T-helper 17 cell (primary cell): ENCODE measurements at places on chromosomes 12 and 14.

DNA sequence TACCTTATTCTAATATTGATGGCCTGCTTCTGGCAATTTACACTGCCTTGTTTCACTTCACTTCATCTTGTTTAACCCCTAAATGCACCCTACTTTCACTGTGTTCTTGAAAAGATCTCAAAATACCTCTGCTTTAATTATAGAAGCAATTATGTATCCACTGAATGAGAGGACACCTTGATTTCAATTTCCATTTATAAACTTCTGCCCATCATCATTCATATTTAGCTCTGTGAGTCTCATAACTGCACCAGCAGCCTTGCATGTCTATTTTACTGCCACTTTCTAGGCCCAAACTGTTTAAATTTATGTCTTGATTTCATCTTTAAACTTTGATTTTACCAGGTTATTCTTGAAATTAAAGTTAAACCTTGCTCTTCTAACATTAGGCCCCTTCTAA, 7.1 kb upstream of the DNAAF2 start:
- no peak for DNase-seq

DNA sequence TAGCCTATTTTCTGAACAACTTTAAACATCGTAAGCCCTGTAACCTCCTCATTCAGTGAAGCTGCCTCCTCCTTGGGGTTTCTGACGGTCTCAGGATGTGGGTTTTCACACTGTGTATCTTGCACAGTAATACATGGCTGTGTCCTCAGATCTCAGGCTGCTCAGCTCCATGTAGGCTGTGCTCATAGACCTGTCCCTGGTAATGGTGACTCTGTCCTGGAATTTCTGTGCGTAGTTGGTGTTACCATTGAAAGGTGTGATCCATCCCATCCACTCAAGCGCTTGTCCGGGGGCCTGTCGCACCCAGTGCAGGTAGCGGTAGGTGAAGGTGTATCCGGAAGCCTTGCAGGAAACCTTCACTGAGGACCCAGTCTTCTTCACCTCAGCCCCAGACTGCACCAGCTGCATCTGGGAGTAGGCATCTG, 980.5 kb downstream of the TMEM121 start:
- no peak for DNase-seq

- DNase-seq, result no peak
These were observed 153.1 kb downstream of the TMEM117 start for GRCh38 chr12:43988838-43989560.

DNA sequence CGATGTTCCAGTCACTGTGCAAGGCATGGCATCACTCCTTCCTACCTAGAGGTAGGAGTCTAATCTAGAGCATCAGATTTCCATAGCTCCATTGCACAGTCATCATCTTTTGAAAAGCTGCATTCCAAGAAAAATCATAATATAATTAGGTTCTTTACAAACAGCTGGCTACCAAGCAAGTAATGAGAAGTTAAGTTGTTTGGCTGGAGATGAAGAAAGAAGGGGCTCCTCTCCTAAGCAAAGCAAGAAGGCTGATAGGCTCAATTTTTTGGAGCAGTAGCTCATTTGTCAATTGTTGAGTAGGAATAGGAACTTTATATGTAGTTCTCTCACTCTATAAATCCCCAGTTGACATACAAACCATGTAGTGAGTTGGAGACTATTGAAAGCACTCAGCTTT, 8.3 kb downstream of the FOXJ2 start:
- DNase-seq, result no peak

GRCh38 chr12:24615967-24616411, 332.9 kb downstream of the BCAT1 start:
- DNase-seq, result no peak

DNA sequence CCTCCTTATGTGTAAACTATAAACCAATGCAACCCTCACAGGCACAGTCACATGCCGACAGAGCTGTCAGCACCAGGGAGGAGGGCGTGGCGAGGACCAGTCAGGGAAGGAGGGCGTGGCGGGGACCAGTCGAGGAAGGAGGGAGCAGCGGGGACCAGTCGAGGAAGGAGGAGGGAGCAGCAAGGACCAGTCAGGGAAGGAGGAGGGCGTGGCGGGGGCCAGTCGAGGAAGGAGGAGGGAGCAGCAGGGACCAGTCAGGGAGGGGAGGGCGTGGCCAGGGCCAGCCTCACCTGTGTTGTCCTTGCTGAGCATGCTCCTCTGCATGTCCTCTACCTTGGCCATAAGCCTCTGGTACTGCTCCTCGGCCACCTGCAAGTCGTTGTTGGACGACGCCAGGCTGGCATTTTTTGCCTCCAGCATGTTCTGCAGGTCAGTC, 24.2 kb downstream of the GOLGA3 start:
- DNase-seq, result no peak

DNA sequence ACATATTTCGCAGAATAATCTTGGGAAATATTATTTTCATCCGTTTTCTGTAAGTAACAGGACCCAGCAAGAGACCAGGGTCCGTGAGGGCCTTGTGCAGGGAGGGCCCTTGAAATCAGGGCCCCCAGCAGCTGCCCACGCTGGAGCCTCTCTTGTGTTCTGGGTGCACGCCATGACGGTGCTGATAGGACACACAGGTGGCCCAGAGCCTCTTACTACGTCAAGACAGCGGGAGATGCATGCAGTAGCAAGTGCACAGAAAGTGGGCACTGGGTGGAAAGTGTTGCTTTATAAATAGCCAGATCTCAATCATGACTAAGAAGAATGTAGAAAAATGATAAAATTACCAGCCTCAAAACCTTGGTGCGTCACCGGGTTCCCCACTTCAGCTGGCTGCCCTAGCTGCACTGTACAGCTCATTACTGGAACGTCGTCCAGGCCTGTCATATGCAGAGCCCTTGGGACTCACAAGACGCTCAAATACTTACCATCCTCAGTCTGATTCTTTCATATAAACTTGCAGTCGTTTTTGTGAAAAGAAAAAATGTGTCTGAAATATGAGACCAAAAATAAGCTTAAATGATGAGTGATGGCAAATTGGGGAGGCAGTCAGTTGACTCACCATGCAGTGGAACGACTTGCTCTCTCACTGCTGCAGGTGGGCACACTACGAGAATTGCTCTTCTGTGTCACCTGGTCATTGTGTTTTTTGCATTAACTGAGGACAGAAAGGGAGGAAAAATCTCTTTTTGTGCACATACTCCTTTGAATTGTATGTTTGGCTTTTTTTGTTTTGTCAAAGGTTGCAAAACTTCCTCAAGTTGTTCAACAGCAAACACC, 68.2 kb downstream of the DDX51 start:
- DNase-seq, result no peak

DNA sequence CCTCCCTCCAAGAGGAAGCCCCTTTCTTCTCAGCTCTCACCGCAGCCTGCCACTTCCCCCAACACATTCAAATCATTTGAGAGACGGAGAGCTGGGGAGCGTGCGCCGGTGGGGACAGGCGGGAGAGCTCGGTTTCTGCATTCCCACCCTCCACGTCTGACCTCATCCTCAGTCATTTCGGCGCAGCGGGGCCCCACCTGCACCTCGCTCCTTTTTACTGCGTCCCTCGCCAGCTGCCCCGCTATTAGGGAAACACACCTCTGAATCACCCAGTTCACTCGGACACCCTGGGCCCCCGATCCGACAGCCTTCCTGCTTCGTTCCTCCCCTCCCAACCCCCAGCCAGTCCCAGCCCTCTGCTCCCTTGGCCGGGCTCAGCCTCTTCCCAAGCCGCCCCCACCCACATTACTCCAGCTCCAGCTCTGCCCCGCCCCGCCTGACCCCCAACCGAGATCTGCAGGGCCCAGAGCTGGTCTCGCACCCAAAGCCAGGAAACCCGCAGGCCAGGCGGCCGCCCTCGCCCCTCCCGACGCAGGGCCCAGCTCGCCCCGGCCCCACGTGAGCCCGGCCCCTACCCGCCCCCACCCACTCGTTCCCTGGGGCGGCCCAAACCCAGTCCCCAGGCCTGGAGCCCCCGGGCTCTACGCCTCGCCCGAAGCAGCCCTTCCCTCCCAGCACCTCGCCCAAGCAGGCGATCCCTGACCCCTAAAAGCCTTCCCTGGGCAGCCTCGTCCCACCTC, 783 bp downstream of the CORO1C start:
- peak; percentile 19 for DNase-seq

DNA sequence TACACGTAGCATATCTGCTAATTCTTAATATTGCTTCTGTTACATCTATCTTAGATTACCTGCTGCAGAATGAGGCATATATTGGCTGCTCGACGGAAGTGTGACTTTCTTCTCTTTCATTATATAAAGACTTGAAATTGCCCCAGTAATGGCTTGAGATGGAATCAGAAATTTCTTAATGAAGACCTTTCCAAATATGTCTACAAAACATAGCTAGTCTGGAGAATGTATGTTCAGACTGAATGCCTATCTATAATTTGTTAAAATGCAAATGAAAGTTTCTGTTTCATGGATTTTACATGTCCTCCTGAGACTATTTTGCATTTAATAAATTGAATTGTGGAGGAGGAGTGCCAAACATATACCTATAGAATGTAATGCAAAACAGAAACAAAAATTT, at the start of gene TAS2R10:
TAS2R10 (minus strand) TSS at position 101 of the 400 bp plus-strand sequence; CDS start at position 12, 89 bp downstream.
- DNase-seq, result no peak

- no peak for DNase-seq
These were observed 121.5 kb downstream of the RBM19 start for GRCh38 chr12:113844495-113845210.

GRCh38 chr12:386651-387050, 2.5 kb downstream of the KDM5A start:
- no peak for DNase-seq

DNA sequence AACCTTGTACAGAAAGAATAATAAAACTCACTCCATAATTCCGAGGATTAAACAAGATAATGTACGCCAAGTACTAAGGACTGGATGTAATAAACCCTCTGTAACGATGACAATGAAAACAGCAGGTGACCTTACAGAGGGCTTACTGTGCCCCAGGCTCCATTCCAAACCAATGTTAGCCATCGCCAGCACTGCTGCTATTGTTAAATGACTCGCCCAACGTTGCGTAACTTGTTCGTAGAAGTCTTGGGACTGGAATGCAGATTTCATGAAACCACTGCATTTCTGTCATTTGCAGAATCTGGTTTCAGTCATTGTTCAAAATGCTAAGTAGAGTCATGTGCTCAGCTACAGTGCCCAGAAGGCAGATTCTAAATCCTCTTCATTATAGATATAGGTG, 728 bp upstream of the STON2 start:
- DNase-seq, result no peak

- no peak for DNase-seq
These were observed 838 bp downstream of the LRIG3 start for GRCh38 chr12:58919231-58920101.

DNA sequence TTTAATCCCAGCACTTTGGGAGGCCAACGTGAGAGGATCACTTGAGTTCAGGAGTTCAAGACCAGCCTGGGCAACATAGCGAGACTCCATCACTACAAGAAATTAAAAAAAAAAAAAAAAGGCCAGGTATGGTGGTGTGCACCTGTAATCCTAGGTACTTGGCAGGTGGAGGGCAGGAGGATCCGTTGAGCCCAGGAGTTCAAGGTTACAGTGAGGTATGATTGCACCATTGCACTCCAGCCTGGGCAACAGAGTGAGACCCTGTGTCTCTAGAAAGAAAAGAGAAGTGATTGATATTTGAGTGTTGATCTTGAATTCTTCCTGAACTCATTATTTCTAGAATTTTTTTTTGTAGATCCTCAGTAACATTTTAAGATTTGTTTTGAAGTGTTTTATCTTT, 59.4 kb downstream of the ADIPOR2 start:
- no peak for DNase-seq

DNA sequence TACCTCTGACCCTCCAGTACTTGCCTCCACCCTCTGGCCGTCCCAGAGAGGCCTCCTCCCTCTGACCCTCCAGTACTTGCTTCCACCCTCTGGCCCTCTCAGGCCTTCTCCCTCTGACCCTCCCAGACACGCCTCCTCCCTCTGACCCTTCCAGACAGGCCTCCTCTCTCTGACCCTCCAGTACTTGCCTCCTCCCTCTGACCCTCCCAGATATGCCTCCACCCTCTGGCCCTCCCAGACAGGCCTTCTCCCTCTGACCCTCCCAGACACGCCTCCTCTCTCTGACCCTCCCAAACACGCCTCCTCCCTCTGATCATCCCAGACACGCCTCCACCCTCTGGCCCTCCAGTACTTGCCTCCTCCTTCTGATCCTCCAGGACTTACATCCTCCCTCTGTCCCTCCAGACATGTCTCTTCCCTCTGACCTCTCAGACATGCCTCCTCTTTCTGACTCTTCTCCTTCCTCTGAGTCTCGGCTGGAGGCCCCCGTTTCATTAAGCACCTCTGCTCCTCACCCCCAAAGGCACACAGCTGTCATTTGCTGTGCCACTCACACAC, 71.9 kb downstream of the PHETA1 start:
- DNase-seq, result no peak

DNA sequence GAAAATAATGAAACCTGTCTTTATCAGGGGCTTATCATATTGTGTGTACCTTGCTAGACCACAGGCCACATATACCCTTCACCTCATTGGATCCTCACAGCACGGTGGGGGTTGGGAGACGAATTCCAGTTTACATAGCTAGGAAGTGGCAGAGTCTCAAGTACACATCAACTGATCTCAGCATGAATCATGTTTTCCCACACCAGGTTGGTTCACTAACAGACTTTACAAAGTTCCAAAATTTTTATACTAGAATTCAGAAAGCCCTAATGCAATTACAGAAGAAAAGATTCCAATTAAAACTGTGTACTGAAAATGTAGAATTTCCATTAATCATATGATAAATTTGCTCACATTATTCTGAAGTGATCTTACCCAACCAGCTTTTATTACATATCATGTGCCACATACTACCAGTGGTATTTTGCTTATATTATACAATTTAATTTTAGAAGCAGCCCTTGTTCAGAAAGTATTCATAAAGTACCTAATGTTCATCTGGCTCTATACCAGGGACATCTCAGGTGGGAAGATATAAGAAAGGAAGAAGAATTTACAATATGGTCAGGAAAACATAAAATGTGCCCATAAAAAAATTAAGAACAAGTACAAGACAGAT, 196.2 kb downstream of the ITPR2 start:
- DNase-seq, result no peak

GRCh38 chr12:96882862-96883261, 24.2 kb upstream of the NEDD1 start:
- DNase-seq, result no peak

GRCh38 chr12:98646294-98647090, 1.4 kb downstream of the APAF1 start:
- DNase-seq, result no peak

DNA sequence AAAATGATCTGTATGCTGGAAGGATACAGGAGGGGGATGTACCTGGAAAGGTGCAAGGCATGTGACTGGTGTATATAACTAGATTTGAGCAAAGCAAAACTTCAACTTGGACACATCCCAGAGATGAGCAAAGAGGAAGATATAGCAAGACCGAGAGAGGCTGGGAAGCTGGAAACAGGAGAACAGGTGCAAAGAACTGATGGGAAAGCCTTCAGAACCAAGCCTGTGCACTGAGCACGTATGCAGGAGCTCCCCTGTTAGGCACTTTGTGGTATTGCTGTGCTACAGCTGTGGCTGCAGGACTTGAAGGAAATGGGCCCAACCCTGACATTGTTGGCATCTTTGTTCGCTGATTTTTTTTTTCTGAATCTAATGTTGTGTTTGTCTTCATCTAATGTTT, 120.7 kb upstream of the PWP1 start:
- DNase-seq, result no peak

GRCh38 chr12:83057436-83057835, 370.7 kb downstream of the TMTC2 start:
- no peak for DNase-seq
